Stimulated activated CD4-positive, alpha-beta T cell treated with anti-CD3 and anti-CD28 coated beads, Interleukin-15, amount 100 ng/mL, for 1 hour (primary cell): ENCODE measurements at places on chromosomes 2 and 18.

- DNase-seq = no peak
These were observed 302.0 kb upstream of the RND3 start for GRCh38 chr2:150789376-150789905.

DNA sequence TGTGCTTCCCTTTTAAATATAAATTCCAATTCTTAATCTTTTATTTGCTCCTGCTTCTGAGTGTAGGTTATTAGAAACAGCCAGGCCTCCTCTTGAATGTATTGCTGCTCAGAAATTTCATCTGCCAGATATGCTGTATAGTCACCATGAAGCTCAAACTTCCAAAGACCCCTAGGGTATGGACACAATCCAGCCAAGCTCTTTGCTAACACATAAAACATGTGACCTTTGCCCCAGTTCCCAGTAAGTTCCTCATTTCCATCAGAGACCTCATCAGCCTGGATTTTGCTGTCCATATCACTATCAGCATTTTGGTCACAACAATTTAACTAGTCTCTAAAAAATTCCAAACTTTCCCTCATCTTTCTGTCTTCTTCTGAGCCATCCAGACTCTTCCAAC lies 75.2 kb downstream of the MAP2 start:
- no peak for DNase-seq

- DNase-seq = no peak
These were observed 215.7 kb downstream of the MREG start for GRCh38 chr2:215797676-215798075.

DNA sequence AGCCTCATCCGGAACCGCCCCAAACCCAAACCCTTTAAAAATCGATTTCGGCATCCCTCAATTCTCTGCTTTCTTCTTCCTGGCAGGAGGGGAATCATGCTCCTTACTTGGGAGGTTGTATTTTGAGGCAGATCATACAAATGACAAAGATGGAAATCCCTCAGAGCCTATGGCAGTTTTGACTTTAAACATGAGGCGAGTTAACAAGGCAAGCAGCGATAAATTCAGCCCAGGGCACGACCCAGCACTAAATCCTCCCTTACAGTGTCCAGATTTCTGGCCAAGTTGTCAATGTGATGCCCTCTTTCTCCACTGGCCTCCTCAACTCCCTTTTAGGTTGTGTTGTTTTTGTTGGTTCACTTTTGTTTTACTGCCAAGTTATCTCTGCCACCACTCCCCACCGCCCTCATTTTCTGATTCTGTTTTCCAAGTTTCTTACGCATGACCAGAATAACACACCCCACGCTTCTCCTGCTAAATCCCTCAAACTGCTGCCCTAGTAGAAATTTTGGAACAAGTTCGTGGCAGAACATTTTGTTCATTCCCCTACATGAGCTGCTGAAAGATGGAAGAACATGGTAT lies 68.3 kb downstream of the CTAGE1 start:
- DNase-seq = no peak

- no peak for DNase-seq
These were observed 99.7 kb downstream of the RND3 start for GRCh38 chr2:150387586-150388288.

DNA sequence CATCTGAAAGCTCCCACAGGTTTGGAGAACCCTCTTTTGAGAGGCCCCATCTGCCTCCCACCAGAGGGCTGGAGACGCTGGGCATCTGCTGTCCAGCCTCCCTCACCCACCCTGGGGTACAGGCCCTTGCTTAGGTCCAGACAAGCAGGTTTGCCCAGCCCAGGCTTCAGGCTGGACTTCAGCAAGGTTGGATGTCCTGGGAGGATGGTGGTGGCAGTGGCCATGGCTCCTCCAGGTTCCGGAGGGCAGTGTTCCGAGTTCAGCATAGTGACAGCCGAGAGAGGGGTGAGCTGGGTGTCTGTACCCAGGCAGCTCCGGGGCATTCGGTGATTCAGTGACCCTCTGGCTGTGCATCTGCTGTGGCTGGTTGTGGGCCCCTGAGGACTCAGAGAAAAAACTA lies 58.2 kb upstream of the HDAC4 start:
- DNase-seq = no peak

GRCh38 chr2:172647439-172647838 lies 88.2 kb upstream of the RAPGEF4 start:
- no peak for DNase-seq

- DNase-seq = no peak
These were observed 38.2 kb downstream of the NHEJ1 start for GRCh38 chr2:219122202-219122980.

GRCh38 chr2:202564226-202564625 lies 70.5 kb upstream of the FAM117B start:
- DNase-seq = no peak

- DNase-seq = no peak
These were observed 44.4 kb upstream of the SPATS2L start for GRCh38 chr2:200262047-200262446.

DNA sequence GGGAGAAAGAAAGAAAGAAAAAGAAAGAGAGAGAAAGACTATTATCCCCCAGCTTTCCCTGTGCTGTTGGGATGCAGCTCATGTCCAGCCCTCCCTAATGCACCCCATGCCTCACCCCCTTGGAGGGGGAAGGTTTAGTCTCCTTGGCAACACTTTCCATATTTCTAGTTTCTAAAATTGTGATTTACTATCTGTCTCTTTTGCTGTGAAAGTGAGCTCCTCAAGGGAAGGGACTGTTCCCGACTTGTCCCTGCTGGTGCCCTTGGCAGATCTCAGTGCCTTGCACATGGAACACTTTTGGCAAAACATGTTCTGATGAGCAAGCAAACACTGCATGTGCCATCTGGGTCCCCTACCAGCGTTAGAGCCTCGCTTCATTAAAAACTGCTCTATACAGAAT lies 11.7 kb upstream of the NAPG start:
- no peak for DNase-seq

DNA sequence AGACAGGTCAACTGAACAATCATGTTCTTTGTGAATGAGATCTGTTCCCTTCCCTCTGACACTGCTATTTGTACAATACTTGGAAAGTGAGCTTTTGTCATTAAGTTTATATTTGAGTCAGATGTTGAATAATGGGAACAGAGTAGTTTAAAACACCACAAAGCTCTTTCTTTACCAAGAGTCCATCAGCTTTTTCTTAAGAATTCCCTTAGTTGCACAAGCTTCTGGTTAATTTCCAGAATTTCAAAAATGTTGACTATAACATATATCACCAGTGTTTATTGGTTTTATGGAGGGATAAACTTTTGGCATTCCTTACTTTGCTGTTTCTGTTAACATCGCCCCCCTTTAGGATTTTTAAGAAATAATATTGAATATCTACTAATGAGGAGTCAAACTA lies 403.7 kb downstream of the CCDC85A start:
- no peak for DNase-seq

DNA sequence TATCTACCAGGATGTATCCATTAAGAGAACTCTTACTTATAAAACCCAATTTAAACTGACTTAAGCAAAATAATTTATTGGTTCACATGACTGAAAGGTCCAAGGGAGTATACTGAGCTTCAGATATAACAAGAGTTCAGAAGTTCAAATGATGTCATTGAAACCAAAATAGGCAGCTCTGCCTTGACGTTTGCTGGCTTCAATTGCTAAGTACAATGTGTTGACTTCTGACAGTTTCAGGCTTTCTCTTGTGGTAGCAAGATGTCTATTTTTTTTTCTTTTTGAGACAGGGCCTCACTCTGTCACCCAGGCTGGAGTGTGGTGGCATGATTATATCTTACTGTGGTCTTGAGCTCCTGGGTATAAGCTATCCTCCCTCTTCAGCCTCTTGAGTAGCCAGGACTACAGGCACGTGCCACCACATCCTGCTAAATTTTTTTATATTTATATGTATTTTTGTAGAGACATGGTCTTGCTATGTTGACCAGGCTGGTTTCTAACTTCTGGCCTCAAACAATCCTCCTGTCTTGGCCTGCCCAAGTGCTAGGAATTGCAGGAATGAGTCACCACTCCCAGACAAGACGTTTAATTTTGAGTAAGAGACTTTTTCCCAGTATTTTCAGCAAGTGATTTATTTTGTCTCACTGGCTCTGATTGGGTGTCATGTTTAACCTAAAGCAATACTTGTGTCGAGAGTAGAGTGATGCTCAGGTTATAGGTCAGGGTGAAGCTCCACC lies 184.8 kb downstream of the NR4A2 start:
- DNase-seq = no peak
